ENCODE measurements at places on chromosomes 16 and 17.

DNA sequence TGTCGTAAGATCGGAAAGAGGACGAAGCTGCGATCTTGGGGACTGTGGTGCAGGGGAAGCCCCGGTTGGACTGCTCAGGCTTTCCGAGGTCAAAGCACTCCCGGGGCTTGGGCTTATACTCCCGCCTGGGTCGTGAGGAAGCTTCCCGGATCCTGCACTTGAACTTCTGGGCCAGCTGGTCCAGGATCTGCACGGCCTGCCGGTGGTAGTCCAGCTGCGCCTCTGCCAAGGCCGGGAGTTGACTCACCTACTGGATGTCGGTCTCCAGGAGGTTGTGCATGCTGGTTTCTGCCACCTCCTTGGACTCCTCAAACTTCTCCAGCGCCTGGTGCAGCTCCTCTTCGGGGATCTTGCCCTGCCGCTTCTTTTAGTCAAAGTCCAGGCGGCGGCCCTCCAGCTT lies 99.2 kb downstream of the KPNA2 start:
- no peak for DNase-seq

GRCh38 chr17:73580073-73580710 lies 64.1 kb downstream of the SDK2 start:
- no peak for DNase-seq

DNA sequence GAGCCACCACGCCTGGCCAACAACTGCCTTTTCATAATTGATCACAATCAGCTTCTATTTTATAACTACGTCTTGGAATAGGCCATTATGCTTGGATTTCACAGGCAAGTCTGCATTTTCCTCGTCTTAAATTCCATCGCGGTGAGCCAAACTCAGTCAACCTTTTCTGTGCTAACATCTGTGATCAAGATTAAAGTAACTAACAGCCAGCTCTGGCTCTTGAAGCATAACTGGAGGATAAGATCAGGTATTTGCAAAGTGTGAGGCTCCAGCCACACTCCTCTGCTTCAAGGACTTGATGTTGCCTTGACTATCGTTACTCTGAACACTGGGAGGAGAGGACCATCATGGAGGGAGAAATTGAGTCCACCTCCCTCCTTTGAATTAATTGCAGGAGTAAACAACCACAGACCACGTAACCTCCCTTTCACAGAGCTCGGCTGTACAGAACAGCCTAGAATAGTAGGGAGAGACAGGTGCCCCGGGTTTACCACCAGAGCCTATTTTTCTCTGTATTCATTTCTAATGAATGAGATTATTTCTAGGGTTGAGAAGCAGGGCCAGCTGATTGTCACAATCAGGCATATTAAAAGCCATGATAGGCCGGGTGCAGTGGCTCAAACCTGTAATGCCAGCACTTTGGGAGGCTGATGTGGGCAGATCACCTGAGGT lies 143.0 kb downstream of the XYLT1 start:
- no peak for DNase-seq

GRCh38 chr16:46638947-46639925 lies 18.1 kb upstream of the SHCBP1 start:
- peak; percentile 70 for DNase-seq

GRCh38 chr16:88616320-88616719 lies 22.1 kb upstream of the IL17C start:
- no peak for DNase-seq

DNA sequence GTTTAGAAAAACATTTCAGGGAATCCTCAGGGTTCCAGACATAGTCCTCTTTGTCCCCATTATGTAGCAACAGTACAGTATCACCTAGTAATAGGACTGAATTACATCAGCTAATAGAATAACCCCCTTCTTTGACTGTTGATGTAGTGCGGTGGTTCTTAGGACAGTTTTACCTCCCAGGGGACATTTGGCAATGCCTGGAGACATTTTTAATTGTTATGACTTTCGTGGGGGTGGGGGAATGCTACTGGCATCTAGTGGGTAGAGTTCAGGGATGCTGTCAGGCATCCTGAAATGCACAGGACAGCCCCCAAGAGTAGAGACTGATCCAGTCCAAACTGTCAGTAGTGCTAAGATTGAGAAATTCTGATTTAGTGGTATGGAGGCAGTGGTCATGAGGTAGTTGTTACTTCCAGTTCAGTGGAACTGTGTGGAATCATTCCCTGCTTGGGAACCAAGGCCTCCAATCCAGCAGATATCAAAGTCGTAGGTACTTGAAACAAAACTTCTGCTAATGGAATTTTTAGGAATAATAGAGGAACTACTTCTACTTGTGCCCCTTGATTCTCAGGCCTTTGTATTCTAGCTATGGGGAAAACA lies 20.3 kb downstream of the NF1 start:
- DNase-seq, result no peak

- DNase-seq, result no peak
Measured at GRCh38 chr16:2175454-2175853, 19.9 kb downstream of the TRAF7 start.

DNA sequence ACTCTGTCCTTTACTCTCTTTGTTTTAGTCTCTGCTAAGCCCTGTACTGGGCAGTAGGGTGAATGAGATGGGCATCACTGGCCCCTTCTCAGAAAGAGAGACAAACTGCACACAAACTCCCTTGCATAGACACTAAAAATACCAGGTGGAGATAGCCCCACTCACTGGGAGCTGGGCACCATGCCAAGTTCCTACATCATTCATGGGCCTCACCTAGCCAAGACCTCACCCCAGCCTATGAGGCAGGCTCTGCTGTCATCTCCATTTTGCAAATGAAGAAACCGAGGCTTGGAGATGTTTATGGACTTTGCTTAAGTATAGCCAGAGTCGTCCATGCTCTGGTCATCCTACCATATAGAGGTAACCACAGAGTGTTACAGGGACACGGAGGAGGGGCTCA lies 499.8 kb upstream of the CDH11 start:
- no peak for DNase-seq

GRCh38 chr17:64174686-64175456 lies 44.9 kb upstream of the ERN1 start:
- DNase-seq, result peak; percentile 51

GRCh38 chr17:45146592-45146889 lies 1.7 kb upstream of the HEXIM1 start:
- DNase-seq, result no peak

DNA sequence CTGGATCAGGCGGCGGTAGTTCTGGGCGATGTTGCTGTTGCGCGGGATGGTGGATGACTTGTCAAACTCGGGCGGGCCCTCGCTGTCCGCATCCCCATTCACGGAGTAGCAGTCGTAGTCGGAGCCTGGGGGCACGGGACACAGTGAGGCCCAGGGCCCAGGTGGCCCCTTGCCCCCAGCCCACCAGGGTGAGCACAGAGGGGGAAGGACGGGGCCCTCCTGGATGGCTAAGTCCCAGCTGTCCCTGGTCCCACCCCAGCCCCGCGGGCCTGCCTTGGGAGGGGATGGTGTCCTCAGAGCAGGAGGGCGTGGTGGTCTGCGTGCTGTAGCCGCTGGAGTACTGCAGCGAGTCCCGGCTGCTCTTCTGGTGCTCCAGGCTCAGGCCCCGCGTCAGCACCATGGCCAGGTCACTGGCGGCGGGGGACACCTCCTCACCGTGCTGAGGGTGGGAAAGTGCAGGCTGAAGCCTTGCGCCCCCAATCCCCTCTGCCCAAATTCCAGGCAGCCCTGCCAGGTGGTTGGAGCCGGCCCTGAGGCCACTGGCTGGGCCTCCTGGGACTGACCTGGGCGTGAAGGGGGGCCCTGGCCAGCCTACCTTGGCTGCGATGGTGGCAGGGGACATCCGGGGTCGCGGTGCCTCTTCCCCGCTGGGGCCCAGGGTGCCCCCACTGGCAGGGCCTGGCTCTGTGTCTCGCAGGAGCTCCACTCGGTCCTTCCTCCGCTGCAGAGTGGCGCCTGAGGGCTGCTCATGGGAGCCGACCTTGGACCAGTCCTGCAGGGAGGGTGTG lies 18.2 kb downstream of the IL34 start:
- no peak for DNase-seq
